ENCODE measurements at places on chromosomes 7 and 10.

DNA sequence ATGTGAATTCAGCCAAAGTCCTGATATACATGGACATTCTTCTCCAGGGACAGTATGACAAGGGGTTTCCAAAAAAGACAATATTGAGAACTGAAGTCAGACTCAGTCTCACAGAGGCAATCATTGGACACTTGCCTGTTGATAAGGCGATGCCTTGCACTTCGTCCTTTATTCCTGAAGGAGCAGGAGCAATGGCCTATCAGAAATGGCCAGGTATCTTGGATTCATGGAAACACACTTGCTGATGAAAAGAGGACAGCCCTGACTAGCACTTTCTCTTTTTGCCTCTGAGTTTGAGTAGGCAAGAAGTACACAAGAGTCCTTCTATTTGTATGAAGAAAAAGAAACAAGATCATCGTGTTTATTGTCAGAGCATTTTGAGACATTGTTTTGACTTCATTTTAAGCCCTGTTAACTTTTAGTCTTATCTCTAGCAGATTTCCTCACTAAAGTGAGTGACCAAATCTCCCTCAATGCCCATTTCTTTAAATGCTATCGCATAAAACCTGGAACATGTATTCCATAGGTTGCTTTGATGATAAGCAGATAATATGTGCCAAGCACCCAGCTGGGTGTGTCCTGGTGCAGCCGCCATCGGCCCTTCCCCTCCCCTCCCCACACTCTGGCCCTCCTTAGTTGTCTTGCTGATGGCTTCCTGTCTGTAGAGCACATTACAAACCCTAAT, 26.6 kb downstream of the ST8SIA6 start:
- DNase-seq = no peak

DNA sequence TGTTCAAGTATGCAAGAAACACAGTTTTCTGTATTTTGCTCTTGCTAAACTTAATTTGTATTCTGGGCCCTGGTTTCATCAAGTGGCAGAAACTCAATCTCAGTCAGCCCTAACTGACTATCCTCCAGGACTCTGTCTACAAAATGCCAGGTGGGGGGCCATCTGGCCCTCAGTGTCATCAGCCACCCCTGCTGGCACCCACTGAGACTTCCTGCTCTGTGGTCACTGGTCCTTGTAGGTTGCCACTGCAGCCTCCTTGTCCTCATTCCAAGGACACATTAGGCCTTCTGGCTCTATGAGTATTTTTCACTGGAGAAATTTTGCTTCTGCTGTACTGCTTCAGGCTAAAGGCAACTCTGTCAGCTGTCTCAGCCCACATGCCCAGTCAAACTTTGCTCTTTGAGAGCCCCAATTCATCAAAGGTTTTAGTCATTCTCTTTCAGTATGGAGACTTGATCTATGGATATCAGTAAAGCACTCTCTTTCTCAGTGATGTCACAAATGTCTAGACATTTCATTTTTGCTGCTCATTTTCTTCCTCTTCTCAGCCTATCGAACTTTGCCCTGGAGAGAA, 163.6 kb downstream of the KCND2 start:
- DNase-seq = no peak

DNA sequence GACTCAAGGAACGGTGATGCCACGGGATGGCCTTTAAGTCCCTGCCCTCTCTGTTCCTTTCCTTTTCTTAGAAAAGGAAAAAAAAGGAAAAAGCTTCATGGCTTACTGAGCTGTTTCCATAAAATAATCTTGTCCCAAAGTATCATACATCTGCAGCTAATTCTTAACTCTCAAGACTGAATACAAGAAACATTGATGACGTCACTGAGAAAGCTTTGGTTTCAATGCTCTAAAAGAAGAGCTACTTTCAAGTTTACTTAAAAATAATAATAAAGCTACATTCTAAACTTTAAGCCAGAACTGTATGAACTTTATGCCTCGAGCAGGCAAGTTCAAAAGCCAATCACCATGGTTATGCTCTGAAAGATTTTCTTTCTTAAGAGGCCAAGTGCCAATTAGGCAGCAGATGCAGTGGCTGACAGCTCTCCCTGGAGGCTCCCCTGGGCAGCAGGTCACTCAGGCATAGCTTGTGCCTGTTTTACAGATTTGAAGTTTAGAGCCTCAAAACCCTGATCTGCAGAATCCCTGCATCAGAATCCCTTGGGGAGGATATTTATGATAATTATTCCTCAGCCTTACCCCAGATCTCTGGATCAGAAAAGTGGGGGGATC, 165.0 kb downstream of the CHN2 start:
- no peak for DNase-seq

DNA sequence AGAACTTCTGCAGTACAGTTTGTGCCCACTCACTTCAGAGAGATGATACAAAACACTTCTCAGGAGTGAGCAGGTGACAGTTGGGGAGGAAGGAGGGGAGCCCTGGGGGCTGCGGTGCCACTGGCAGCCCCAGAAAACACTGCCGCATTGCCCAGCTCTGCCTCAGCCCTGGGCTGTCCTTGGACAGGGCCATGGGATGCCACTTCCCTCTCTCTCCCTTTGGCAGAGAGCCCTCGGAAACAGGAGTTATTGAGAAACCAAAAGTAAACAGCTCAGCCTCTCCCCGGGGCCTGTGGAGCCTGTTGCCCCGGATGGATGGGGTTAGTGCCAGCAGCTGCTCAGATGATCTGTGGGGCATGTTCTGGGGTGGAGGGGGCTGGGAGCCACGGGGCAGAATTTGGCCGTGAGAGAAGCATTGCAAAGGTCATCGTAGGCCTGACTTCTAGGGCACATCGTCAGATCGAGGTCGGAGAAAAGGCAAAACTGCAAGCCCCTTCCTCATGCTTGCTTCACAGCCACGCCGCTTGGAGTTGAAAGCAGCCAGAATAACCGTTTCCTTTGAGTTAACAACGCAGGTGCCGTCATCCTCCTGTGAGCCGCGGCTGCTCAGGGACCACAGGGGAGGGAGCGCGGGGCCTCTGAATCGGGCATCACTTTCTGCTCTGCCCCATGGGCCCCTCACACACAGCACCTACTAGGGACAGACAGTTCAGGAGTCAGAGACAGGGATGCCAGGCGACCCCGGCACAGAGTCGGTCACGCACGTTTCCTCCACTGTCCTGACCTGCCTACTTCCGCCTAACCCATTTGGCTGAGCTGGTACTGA, 256.4 kb downstream of the CAMK1D start:
- DNase-seq = peak; percentile 26

DNA sequence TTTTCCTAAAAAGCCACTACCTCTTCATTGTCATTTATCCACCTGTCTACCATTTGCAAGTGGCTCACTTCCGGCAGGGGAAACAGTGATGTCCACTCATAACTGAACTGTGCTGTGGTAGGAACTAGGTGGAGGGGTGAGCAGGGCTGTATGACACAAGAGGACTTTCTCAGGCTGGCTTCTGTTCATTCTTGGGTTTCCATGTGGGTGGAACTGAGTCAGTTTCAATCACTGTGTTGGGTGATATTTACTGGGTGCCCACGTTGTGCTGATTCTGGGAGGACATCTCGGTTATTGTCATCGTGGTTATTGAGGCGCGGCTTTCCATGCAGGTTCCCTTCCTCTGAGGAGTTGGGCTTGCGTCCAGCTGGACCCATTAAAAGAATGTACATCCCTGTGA, 38.8 kb downstream of the RAMP3 start:
- DNase-seq = no peak

- DNase-seq = no peak
Measured at GRCh38 chr7:24924375-24924774, 55.6 kb downstream of the OSBPL3 start.

DNA sequence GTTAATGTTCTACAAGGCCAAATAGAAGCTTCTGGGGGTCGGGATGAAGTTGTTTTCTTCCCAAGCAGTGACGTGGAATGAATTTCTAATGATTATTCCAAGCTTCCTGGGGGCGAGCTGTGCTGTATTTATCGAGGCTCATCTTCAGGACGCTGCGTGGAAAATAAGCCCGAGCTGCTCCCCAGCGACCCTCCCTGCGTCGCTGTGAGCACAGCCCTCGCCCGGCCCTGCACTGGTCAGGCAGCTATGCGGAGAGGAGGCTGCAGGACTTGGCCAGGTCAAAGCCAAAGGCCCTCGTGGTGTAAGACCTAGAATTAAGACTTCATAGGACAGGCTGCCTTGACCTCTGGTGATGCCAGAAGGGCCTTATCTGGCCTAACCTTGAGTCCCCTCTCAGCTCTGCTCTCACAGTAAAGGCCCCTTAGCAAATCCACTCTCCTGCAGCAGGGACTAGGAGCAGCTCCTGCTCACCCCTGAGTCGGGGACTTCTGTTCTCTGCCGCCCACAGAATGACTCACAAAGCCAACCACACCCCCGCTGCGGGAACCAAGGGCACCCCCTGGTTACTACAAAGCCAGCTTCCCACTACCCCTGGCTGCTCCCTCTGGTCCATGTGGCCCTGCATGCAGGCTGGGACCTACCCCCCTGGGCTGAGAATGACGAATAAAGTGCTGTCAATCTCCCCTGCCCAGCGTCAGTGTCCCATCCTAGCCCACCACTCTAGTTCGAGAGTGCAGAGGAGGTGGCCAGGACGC, 501.6 kb downstream of the TCERG1L start:
- no peak for DNase-seq

- no peak for DNase-seq
Measured at GRCh38 chr10:46559231-46559671, 2.8 kb upstream of the GPRIN2 start.

GRCh38 chr10:63769367-63769766, 248.2 kb downstream of the REEP3 start:
- DNase-seq = no peak

- DNase-seq = peak; percentile 38
Measured at GRCh38 chr10:72291019-72291532, 17.4 kb downstream of the DDIT4 start.

- no peak for DNase-seq
Measured at GRCh38 chr10:101817337-101818118, 716 bp downstream of the OGA start.

DNA sequence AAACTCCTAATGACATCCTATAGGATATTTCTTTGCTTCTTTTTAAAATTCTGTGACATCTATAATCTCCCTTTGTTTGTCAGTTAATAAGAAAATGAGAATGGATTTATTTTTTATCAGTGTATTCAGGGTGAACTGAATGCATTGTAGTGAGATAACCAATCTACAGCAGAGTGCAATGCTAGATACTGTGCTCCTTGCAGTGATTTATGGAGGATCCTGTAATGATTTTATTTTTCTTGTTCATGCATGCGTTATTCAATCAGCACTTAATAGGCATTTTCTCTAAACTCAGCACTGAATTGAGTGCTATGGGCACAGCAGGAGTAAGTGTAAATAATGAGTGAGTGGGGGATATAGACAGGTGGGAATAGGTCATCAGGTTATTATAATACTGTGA, 253.9 kb downstream of the CDK14 start:
- no peak for DNase-seq

GRCh38 chr10:109412353-109412752, 511.0 kb downstream of the XPNPEP1 start:
- no peak for DNase-seq

DNA sequence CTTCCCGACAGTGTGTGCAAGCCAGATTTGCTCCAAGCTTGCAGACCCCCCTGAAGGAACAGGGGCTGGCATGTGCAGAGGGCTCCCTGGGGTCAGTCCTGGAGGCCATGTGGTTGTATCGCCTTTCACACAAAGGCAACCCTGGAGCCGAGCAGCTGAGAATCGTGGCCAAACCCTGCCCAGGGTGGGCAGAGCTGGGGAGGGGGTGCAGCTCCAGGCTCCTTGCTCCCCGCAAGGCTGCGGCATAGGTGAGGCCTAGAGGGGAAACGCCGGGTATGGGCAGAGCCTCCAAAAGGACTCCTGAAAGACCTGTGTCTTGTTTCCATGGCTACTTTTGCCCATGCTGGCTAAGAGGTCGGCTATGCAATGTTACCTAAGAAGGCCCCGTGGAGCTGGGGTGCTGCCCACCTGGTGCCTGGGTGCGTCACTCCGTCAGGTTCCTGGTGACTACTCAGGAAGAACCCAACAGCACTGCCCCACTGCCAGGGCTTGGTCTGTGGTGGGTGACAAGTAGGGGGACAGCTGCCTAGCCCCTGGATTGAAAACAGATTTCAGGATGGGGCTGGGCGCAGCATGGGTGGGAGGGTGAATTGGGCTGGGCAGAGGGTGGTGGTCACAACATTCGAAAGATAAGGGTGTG, 171.0 kb upstream of the SHH start:
- no peak for DNase-seq

DNA sequence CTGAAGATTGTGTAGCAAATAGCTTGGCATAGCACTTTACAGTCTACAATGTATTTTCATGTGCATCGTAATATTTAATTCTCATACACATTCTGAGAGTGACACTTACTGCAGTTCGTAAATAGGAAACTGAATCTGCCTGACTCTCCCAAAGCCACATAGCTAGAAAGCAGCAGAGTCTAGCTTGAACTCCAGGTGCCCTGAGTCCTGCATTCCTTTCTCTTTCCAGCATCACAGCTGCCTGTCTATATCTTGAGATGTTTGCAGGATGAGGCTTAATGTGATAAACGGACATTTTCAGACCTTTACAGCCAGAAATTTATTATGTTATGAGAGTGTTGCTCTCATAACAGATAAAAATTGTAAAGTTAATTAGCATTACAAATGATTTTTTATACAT, 132.9 kb upstream of the PLXDC2 start:
- DNase-seq = no peak

DNA sequence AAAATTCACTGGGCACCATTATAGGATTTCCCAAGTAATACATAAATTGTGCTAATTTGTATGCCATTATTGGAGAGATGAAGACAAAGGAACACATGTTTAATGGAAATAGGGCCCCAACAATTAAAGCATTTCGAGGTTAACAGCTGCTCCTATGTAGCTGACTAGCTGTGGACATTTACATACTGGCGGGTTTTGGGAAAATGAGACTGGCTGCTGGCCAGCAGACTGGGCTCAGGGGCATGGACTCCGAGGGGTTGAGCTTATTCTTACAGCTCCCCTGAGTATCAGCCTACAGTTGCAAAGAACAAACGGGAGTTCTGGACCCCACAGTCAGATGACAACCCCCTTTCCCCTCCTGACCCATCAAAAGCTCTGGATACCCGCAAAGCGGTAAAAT, 91.9 kb upstream of the MYO3A start:
- no peak for DNase-seq

DNA sequence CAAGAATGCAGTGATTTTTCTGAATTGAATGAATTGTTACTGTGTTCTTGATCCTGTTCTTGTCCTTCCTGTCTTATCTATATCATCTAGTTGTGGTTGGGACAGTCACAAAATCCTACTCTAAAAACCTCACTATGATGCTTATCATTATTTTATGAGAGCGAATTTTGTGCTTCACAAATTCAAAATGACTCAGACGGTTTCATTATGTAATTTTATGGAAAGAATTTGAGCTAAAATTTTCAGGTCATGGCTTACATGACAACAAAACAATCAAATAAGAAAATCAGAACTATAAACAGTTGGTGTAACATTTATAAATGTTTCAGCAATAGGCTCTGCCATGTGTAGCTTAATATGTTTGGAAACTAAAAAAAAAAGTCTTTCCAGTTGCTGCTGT, 6.9 kb downstream of the PRKAR2B start:
- DNase-seq = no peak

- DNase-seq = no peak
Measured at GRCh38 chr10:110834629-110835301, 37.0 kb upstream of the PDCD4 start.

- no peak for DNase-seq
Measured at GRCh38 chr7:30171766-30172447, 37.1 kb downstream of the MTURN start.

- no peak for DNase-seq
Measured at GRCh38 chr10:86715156-86715795, 41.1 kb upstream of the BMPR1A start.

- no peak for DNase-seq
Measured at GRCh38 chr10:111890046-111890445, 293.5 kb downstream of the GPAM start.
